Stomach (tissue), 19 donors: ENCODE measurements at places on chromosomes 16 and 17. TPM values are rescaled to one million over a fixed set of nuclear protein-coding genes. Genes with fewer than 3 reads are reported as not detected.

GRCh38 chr17:27525316-27525715, 69.1 kb downstream of the KSR1 start:
- no peak for DNase-seq

DNA sequence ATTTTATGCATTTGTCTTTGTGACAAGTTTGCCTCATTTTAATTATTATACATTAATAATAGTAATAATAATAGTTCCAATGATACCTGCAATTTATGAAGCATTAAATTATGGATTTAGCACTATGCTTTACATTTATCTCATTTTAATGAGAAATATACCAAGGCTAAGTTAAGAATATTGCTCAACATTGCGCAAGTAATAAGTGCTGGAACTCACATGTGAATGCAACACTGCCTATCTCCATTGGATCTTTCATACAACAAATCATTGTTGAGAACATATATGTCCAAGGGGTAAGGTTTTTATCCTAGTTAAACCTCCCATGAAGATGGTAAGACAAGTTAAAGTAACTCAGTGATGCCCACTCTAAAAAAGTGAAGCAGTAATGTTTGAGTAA, 703.7 kb upstream of the SOX9 start:
- DNase-seq = no peak

GRCh38 chr16:57576429-57576870, 34.0 kb downstream of the ADGRG5 start:
- peak; percentile 87 for DNase-seq

- DNase-seq = no peak
These were observed 101.2 kb downstream of the OR1D5 start for GRCh38 chr17:2962236-2962635.

DNA sequence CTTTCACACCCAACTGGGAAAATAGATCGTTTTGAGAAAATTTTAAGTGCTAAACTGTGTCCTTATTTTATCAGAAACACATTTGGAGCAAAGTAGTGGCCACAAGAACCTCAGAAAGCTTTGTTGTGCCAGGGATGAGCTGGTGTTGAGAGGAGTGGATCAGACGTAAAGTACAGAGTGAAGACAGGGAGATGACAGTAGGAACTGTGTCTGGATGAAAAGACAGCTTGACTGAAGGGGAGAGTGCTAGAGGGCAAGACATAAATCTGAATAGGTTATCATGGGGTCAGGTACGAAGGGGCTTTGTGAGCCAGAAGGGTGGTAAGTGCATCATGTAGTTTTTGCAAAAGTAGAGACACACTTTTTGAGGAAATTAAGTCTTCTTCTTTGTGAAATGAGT, 39.3 kb upstream of the CARMIL2 start:
- no peak for DNase-seq

GRCh38 chr17:8185582-8186445, 4.2 kb downstream of the BORCS6 start:
- peak; percentile 94 for DNase-seq

DNA sequence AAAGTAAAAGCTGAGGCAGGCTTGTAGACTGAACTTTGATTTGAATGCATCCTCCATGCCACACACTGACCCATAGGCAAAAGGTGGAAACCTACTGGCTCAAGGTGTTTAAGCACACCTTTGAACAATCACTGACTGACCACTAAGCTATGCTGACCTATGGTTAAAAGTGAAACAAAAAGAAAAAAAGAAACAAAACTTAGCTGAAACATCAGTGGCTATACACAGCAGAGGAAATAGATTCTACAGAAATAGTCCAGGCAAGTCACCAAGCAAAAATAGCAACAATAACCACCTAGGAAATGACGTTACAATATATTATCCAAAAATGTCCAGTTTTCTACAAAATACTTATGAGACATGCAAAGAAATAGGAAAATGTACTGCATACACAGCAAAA, 60.2 kb downstream of the RPGRIP1L start:
- DNase-seq = no peak

DNA sequence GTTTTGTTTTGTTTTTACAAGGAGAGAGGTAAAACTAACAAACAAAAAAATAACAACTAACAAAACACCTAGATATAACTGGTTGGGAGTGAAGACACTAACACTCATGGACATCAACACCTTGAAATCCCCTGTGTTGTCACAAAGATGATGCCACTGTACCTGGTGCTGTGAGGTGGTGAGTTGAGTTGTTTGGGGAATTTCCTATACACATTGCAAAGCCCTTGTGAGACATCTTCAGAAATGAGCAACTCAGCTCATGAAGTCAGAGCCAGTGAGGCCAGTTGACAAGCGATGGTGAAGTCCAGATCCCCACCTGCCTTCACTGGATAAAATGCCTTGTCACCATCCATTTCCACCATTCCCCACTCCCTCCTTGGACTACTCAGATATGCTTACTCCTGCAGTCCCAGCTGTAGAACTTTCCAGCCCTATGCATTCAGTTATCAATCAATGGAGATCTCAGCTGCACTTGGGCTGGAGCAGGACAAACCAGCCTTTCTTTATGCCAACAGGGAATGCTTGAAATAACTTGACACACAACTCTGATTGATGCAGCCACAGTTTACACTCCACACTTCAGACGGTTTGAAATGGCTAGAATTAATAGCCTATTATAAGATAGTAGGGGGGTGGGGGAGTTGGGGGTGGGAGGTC, 22.2 kb downstream of the ANKFN1 start:
- DNase-seq = no peak

GRCh38 chr17:62619417-62620155, 7.9 kb upstream of the MRC2 start:
- DNase-seq = no peak

- DNase-seq = no peak
These were observed 85.3 kb downstream of the HAPSTR1 start for GRCh38 chr16:9176547-9177418.

GRCh38 chr17:64171041-64171440, 41.1 kb upstream of the ERN1 start:
- no peak for DNase-seq

- no peak for DNase-seq
These were observed 69.6 kb downstream of the RBFOX3 start for GRCh38 chr17:79541056-79541850.

GRCh38 chr16:83907111-83907510, 8.2 kb downstream of the MLYCD start:
- no peak for DNase-seq

- DNase-seq = no peak
These were observed 1.5 kb downstream of the SPOP start for GRCh38 chr17:49676276-49676868.

DNA sequence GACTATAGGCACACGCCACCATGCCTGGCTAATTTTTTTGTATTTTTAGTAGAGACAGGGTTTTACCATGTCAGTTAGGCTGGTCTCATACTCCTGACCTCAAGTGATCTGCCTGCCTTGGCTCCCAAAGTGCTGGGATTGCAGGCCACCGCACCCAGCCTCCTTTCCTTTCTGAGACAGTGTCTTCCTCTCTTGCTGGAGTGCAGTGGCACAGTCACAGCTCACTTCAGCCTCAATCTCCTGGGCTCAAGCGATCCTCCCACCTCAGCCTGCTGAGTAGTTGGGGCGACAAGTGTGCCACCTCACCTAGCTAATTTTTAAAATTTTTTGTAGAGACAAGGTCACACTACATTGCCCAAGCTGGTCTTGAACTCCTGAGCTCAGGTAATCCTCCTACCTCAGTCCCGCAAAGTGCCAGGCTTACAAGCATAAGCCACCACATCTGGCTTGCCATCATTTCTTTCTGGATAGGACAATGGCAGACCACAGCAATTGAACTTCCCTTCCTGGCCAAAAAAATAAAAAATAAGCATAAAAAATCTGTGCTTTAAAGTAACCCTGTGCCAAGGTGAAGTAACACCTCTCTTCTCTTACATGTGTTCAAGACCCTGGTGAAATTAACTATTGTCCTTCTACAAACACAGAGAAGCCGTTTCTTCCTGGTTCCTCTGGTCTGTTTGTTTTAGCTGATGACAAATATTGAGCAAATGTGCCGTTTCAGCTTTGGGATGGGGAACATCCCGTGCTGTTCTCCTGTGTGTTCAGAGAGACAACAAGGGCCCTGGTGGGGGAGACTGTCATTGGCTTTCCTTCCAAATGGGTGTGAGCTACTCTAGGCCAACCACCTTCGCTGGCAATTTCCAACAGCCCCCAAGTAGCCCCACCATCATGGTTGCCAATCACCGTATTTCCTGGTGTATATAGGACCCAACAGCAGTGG, 60.2 kb downstream of the EMP2 start:
- DNase-seq = peak; percentile 31

CDH1 gene
- total RNA-seq = 188 TPM

NOS2 gene
- total RNA-seq = 0.18 TPM

ASB16 gene
- total RNA-seq = not detected

RGS11 gene
- total RNA-seq = 4.6 TPM

KRT16 gene
- total RNA-seq = not detected

AKAP1 gene
- total RNA-seq = 69.2 TPM
